ENCODE measurements at places on chromosomes 11 and 22.

DNA sequence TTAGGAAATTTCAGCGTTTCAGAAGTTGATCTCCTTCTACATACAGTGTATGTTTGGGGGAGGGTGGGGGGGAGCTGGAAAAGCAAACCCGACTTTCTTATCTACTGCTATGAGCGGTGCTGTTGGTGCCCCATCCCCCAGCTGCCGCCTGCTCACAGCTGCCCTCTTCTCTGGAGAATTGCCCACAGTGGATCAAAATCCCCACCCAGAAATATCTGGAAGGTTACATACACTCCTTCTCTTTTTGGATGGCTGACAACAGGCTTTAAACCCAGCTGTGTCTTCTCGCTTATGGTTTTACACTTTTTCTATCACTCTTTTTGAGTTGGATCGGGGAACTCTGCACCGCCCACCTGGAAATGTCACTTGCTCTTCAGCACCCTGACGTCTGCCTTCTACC lies 56.4 kb downstream of the DHCR7 start:
- DNase-seq, result peak; percentile 9

GRCh38 chr11:121793291-121793690 lies 322.7 kb downstream of the BLID start:
- DNase-seq, result peak; percentile 70

GRCh38 chr11:67250059-67251043 lies 15.9 kb upstream of the GRK2 start:
- no peak for DNase-seq

DNA sequence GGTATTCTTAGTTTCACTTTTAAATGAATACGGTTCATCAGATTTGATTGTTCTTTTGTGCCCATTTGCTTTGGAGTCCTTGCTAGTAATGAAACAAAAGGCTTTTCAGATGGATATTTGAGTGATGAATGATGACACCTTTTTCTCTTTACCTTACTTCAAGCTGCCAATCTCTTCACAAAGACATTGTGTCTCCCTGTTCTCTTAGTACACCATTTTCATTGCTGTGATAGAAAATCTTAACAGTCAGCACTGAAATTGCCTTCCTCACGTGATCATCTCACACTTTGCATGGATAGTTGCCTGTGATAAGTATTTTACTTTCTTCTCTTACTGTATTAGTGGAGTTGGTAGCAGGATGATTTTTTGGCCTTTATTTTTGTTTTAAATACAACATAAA lies 396.6 kb downstream of the NELL1 start:
- no peak for DNase-seq

DNA sequence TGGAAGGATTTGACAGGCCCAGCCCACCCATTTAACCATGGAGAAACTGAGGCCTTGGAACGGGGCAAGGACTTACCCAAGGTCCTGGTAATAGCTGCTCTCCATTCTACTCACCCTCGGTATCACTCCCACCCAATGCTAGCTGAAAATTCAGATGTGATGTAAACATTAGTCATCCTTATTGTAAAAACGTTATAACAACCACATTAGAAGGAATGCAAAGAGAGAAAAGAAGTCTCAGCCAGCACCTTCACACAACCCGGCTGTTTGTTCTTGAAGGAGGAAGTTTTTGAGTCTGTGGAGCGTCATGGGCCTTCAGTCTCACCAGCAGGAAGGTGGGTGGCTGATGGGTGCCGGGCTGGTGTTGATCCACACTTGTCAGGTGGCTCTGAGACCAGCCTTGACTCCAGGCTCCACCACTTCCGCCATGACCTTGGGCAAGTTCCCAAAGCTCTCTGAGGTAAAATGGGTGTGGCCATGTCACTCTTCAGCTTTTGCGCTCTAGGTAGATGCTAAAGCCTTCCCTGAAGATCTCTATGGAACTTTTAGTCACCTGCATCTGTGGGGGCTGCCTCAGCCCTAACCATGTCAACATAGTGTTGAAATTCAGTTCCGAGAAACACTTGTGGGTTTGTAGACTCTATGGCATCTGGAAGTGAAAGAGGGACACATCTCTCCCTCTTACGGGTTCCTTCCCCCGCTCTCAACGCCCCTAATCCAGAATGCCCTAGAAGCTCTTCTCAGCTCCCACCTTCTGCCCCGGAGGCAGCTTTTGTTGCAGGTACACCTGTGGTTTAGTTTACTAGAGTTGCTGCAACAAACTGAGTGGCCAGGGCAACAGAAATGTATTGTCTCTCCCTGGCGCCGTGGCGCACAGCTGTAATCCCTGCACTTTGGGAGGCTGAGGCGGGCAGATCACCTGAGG lies 14.8 kb downstream of the CD6 start:
- DNase-seq, result no peak

- DNase-seq, result peak; percentile 51
Observed at GRCh38 chr11:33701302-33702230, 940 bp upstream of the C11orf91 start.

DNA sequence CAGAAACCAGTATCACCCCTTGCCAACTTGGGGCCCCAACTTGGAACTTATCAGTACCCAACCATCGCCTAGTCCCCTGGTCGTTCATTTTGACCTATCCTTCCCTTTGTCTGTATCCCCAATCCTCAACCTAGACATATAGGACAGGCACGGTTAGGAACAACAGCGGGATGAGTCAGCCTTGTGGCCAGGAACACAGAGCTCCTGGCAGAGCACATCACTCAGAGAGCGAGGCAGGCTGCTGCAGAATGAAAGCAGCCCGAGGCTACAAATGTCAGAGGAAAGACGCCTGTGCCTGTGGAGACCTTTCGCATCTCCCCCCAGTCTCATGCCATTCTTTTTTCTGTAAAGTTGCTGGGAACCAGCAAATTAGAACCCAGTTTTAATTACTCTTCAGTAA lies 14.6 kb downstream of the DKK3 start:
- no peak for DNase-seq

DNA sequence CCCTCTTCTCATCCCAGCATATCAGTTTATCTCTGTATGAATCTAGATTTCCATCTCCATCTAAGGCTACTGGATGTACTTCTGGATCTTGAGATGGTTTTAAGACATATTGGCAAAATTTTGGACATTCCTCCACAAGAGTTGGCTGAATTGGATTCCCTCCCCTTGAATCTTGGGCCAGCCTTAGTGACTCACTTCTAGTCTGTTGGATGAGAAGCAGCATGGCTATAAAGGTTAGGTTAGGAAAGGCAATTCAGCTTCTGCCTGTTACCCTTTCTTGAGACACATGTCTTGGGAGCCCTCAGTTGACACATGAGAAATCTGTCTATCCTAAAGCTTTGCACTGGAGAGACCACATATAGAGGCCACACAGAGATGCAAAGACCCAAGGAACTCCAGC lies 73.0 kb upstream of the PGR start:
- DNase-seq, result no peak

DNA sequence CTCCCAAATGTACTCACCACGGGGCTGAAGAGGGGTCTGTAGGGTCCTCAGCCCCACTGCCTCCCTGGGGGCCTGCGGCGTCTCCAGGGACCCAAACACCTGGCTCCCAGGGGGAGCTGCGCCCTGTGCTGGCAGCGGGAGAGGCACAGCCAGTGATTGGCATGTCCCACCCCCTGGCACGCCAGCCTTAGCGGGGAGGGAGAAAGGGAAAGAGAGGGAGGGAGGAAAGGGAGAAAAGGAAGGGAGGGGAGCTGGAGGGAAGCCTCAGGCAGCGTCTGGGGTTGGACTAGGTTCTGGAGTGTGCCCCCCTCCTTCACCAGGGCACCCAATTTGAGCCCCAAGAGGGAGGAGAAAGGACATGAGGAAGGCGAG lies at the start of gene CHRM1:
Gene CHRM1, minus strand, starts transcription at position 163 of the 372 bp plus-strand sequence. CDS start 10,263 bp downstream, outside the sequence.
- DNase-seq, result no peak

DNA sequence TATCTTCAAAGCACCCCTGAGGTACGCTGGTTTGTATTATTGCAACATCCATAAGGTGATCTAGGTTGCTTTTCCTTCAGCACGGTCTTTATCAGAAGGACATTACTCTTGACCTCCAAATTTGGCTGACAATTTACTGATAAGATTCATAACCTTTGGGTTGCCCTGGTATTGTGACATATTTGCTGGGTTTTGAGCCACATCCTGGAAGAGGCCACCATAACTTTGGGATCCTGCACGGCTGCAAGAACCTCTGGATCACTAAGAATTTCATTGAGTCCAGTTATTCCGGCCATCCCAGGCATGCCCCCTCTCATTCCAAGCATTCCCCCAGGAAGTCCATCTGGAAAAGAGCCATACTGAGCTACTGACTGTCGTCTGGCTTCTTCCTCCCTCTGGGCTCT lies 6.5 kb upstream of the PLET1 start:
- no peak for DNase-seq

- no peak for DNase-seq
Observed at GRCh38 chr11:67389477-67389876, 2.3 kb upstream of the RAD9A start.

Data from forelimb muscle (tissue), 1 donor.